ENCODE measurements at places on chromosomes 3 and 15. TPM values are rescaled to one million over a fixed set of nuclear protein-coding genes. Genes with fewer than 3 reads are reported as not detected.

DNA sequence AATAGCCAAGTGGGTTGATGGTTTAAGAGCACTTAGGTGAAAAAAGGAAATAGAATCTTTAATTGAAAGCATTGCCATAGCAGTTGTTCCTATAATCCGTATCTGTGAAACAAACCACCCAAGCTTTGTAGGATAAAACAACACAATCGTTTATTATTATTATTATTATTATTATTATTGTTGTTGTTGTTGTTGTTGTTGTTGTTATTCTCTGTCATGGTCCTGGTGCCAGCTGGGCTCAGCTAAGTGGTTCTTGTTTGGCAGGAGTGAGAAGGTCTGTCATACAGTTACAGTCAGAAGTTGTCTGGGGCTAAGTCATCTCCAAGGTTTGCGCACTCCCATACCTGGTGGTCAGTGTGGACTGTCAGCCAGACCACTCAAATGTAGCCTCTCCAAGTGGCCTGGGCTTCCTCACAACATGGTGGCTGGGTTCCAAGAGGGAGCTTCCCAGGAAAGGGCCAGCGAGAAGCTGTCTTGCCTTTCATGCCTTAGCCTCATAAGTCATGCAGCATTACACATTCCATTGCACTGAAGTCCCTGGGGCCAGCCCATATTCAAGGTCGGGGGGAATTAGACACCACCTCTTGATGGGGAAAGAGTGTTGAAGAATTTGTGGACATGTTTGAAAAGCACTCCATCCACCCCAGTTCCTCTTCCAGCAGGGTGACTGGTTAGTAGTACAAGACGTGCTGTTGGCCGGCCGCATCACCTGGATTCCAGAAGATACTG, 54.3 kb upstream of the FGD5 start:
- H3K27ac ChIP-seq, result no peak overlapping the region
- no peak overlapping the region for H3K4me3 ChIP-seq
- H3K36me3 ChIP-seq, result no peaks in the 10 kb centered on the region
- peaks cover 4% of the 10 kb centered on the region for H3K4me1 ChIP-seq

GRCh38 chr3:15064299-15064834, 748 bp downstream of the MRPS25 start:
- no peaks in the 10 kb centered on the region for H3K27me3 ChIP-seq
- peaks cover 26% of the 10 kb centered on the region for H3K4me1 ChIP-seq
- peak overlapping the region; percentile 96 for H3K27ac ChIP-seq
- peak; percentile 47 for DNase-seq
- H3K4me3 ChIP-seq, result peak overlapping the region; percentile 96

DNA sequence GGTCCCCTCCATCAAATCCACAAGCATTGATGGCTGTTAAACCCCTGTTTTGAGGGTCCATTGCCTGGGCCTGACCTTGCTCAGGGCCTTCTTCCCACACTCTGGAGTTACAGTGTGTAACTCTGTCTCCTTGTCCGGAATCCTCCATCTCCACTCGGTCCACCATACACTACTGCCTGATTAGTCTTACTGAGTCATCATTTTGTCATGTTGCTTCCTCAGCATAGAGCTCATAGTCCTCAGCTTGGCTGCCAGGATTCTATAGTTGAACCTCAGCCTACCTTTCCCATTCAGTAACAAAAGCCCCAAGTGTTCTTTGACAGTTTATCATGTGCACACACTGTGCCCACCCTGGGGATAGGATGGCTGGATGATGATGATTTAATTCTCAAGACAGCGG, 113.0 kb downstream of the PDE8A start:
- no peak overlapping the region for H3K27ac ChIP-seq
- H3K4me3 ChIP-seq, result no peak overlapping the region
- no peak for DNase-seq
- no peaks in the 10 kb centered on the region for H3K27me3 ChIP-seq
- H3K4me1 ChIP-seq, result peaks cover 1% of the 10 kb centered on the region

- H3K27ac ChIP-seq, result no peak overlapping the region
- peaks cover 25% of the 10 kb centered on the region for H3K4me1 ChIP-seq
- H3K36me3 ChIP-seq, result no peaks in the 10 kb centered on the region
- H3K4me3 ChIP-seq, result no peak overlapping the region
- peaks cover 67% of the 10 kb centered on the region for H3K27me3 ChIP-seq
Measured at GRCh38 chr15:94587113-94587512, 355.8 kb downstream of the MCTP2 start.

DNA sequence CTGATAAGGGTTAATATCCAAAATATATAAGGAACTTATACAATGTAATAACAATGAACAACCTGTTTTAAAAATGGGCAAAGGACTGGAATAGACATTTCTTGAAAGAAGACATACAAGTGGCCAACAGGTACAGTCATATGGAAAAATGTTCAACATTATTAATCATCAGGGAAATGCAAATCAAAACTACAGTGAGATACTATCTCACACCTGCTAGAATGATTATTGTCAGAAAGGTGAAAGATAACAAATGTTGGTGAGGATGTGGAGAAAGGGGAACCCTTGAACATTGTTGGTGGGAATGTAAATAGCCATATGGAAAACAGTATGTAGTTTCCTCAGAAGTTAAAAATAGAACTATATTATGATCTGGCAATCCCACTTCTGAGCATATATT, 20.4 kb downstream of the GOLM2 start:
- peaks cover 48% of the 10 kb centered on the region for H3K4me1 ChIP-seq
- DNase-seq, result no peak
- H3K27me3 ChIP-seq, result no peaks in the 10 kb centered on the region
- H3K36me3 ChIP-seq, result peaks cover 19% of the 10 kb centered on the region

DNA sequence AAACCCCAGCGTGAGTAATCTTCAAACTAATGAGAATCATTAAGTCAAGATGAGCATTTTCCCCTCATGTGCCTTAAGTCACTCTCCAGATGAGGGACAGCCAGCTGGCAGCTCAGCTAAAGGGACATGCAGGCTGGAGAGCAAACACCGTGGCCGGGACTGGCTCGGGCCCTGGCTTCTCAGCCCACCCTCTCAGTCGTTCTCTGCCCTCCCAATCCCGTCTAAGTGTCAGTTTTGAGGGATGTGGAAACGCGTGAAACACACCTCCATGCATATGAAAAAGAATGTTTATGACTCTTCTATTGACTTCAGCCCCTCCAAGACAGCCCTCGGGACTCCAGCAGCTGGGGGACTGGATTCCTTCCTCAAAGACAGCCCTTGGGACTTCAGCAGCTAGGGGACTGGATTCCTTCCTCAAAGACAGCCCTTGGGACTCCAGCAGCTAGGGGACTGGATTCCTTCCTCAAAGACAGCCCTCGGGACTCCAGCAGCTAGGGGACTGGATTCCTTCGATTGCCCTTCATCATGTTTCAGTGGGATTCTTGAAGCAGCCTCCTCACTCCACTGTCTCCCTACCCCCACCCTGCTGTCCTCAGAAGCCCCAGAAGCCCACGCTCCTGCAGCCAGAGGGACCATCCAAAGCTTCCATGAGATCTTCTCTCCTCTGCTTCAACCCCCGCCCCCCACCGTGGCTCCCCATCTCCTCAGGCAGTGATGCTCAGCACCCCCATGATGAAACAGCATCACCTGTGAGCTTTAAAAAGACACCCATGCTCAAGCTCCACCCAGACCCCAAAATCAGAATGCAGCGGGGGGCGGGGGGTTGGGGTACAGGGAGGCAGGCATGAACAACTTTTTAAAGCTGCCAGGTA, 228.9 kb downstream of the XXYLT1 start:
- no peaks in the 10 kb centered on the region for H3K4me1 ChIP-seq
- H3K27ac ChIP-seq, result no peak overlapping the region
- H3K4me3 ChIP-seq, result no peak overlapping the region
- H3K36me3 ChIP-seq, result no peaks in the 10 kb centered on the region
- no peak for DNase-seq
- H3K27me3 ChIP-seq, result no peaks in the 10 kb centered on the region

GRCh38 chr3:71564361-71564760, 19.2 kb downstream of the FOXP1 start:
- H3K27ac ChIP-seq, result no peak overlapping the region
- H3K36me3 ChIP-seq, result peaks cover 25% of the 10 kb centered on the region
- peaks cover 4% of the 10 kb centered on the region for H3K4me1 ChIP-seq
- H3K4me3 ChIP-seq, result no peak overlapping the region
- no peaks in the 10 kb centered on the region for H3K27me3 ChIP-seq

- H3K27me3 ChIP-seq, result no peaks in the 10 kb centered on the region
- H3K27ac ChIP-seq, result no peak overlapping the region
- peaks cover 2% of the 10 kb centered on the region for H3K4me1 ChIP-seq
- no peak for DNase-seq
- H3K36me3 ChIP-seq, result no peaks in the 10 kb centered on the region
Measured at GRCh38 chr15:85762039-85762755, 32.5 kb downstream of the KLHL25 start.

- H3K27me3 ChIP-seq, result no peaks in the 10 kb centered on the region
- no peak overlapping the region for H3K27ac ChIP-seq
- no peak overlapping the region for H3K4me3 ChIP-seq
- H3K36me3 ChIP-seq, result peaks cover 50% of the 10 kb centered on the region
- DNase-seq, result no peak
Measured at GRCh38 chr3:14135581-14135980, 10.7 kb downstream of the TMEM43 start.

- peaks cover 63% of the 10 kb centered on the region for H3K27me3 ChIP-seq
- peaks cover 20% of the 10 kb centered on the region for H3K4me1 ChIP-seq
Measured at GRCh38 chr3:192917028-192917403, 640 bp downstream of the MB21D2 start.

The DBR1 gene
- 16.4 TPM for total RNA-seq

The RARB gene
- total RNA-seq, result not detected

The HHATL gene
- total RNA-seq, result not detected

The EPB42 gene
- not detected for total RNA-seq

The DLEC1 gene
- 0.46 TPM for total RNA-seq

The KBTBD13 gene
- not detected for total RNA-seq

The UBAP1L gene
- total RNA-seq, result 3.2 TPM

The STRIT1 gene
- total RNA-seq, result not detected

The NANOGP8 gene
- not detected for total RNA-seq
